ENCODE measurements at places on chromosomes 11 and 22.
A peak's percentile ranks its signal among the peaks of the same experiment; 100 is the strongest.

- DNase-seq: no peak
Observed at GRCh38 chr11:57601297-57601696, 3.8 kb downstream of the SERPING1 start.

DNA sequence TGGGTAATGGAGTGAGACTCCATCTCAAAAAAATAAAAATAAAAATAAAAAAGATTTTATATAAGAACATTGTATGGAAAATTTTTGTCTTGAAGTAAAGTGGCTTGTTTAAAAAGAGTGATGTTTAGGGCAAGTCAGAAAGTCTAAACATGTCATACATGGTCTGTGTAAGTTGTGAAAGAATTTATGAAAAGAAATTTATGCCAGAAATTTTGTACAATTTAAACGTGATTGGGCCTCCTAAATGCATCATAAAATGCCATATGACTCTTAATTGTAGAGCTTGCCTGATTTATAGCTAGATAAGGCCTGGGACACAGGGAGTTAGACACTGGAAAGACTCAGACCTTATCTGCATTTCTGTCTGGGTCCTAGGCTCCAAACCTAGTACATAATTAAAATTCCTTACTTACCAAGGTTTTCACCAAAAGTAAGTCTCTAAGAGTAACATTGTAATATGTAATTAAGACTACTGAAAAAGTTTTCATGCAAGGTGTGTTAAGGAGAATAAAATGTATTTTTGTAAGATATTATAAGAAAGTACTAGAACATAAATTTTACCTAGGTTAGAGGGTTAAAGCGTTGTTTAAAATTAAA lies 110.5 kb downstream of the AASDHPPT start:
- no peak for DNase-seq

GRCh38 chr11:119185981-119186634 lies 833 bp downstream of the NHERF4 start:
- DNase-seq: no peak

DNA sequence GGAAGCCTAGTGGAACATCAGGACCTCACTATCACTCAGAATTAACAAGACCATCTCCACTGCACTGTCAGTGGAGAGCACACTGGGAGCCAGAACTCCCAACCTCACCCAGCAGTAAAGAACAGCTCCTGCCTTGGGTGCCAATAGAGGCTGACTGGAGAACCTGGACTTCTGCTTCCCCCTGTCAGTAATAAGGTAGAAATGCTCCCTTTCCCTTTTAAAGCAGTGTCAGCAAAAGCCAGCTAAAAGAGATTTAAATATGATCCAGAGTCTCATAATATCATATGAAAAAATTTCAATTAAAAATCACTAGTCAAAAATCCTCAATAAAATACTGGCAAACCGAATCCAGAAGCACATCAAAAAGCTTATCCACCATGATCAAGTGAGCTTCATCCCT lies 82.8 kb downstream of the SPATA19 start:
- DNase-seq: no peak

GRCh38 chr22:19765477-19766239 lies 5.1 kb downstream of the TBX1 start:
- no peak for DNase-seq

DNA sequence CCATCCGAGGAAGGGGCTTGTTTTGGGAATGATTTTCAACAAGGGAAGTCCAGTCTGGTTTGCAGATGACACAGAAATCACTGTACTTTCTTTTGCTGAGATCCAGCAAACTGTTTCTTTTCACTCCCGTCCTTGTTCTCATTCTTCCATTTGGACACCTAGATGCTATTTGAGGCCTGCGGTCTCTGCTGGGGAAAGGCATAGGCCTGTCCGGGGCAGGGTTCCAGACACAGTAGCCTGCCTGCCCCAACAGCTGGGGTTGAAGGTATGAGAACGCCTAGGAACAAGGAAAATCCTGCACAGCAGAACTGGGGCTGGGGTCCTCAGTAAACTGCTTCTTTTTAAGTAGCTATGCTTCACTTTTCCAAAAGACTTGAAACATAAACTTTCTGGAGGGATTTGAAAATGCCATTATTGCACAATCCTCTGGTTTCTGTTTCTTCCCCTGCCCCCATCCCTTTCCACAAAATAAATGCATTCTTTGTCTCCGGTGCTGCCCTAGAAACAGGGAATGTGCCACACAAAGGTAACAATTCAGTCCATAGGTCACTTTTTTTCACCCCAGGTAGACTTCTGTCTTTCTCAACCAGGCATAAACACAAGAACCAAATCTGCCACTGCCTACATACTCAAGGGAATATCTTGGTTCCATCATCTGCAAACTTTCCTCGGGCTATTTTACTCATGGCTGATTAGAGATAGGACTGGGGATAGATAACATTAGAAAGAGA lies 174.8 kb upstream of the MTMR2 start:
- no peak for DNase-seq

DNA sequence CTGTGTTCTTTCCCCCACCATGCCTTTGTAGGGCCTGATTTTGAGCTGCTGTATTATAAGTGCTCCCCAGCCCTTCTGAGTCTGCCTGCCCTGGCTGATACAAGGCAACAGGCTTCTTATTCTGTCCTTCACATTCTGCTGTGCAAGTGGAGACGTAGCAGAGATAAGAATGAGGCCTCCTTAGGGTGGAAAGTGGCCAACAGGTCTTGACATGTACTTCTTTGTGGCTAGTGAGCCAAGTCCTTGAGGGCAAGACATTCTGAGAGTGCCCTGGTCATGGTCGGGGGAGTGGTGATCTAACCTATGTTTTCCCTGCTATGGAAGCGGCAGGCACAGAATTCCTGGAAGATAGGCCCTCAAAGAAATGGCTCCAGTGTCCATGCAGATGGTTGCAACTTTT lies 235.7 kb upstream of the CADM1 start:
- no peak for DNase-seq

GRCh38 chr11:45622283-45622682 lies 43.1 kb downstream of the CHST1 start:
- no peak for DNase-seq

DNA sequence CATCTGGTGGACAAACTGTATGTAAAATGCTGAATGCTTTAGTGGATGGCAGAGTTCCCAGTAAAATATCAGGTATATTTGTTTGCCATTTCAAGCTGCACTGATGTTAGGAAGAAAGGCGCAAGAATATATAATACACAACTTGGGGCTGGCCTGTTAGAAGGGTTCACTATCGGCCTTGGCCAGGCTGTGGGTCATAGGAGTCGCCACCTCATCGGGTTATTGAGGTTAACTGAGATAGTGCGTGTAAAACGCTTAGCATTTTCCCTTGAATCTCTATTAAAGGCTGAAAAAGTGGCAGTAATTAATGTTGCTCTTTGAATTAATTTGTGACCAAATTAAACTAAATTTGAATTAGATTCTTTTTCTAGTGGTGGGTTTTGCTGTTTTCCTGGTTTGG lies 5.1 kb downstream of the FAM118A start:
- no peak for DNase-seq

DNA sequence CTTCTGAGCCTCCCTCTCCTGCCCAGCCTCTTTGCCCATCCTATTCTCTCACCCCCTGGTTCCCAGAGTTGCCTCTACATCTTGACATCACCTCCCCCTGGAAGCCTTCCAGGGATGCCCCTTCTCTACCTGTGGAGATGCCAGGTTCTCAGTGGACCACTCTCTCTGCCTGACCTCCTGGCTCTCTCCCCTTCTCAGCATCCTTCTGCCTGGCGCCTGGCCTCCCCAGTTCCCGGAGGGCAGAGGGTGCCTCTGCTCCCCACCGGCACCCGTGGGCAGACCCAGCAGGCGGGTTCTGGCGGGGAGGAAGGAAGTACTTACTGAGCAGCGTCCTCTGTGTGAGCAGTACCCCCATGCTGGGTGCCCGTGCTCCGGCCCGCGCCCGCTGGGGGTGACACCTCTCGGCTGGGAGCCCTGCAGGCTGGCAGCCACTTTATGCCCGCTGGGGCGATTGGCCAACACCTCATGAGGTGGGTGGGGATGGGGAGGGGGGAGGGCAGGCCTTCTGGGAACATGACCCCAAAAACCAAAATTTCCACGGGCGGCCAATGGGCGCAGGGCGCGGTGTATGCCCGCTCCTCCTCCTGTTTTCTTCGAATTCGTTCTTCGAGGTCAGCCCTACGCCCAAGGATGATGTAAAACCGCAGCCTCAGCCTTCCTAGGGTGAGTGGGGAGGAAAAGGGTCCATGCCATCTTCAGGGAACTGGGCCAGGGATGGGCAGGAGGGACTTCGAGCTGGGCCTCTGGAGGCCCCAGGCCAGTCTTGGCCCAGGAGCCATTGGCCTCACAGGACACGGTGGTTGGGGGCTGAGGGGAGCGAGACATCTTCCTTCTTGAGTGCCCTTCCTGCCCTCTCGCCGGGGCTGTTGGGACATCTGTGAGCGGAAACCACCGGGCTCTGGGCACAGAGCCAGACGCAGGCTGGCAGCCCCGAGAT lies at the start of gene OSM:
Gene OSM (minus strand): TSS at position 407 of the 937 bp plus-strand sequence. CDS start 52 bp downstream, at position 355.
- peak; percentile 88 for DNase-seq

- DNase-seq: no peak
Observed at GRCh38 chr11:57133366-57134038, 48.3 kb upstream of the LRRC55 start.

DNA sequence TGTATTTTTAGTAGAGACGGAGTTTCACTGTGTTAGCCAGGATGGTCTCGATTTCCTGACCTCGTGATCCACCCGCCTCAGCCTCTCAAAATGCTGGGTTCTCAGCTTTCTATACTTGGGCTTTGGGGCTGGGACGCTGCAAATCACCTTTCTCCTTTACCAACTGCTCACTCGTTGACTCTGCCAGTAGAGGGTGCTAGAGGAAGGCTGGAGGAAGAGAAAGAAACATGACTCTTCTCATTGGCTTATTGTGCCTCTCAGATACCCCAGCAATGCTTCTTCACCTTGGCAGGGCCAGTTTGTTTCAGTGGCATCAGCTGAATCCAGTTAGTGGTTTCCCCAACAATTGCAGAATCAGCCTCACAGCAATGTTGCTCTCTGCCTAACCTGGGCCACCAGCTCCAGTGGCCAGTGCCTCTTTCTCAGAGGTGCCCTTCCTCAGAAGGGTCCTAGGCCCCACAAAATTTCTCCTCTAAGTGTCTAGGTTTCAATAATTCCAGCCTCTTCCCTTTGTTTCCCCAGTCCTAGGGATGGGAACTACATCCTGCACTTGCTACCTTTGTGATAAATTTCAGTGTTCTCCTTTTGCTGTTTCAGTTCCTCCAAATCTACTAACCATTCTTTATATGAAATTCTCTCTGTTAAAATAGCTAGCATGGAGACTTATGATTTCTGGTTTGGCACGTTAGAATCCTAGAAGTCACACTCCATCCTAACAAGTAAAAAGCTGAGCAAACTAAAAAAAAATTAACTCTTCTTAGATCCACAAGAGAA lies 71.5 kb upstream of the VSTM5 start:
- DNase-seq: no peak

GRCh38 chr11:92855607-92856405 lies 113.6 kb upstream of the MTNR1B start:
- DNase-seq: no peak

GRCh38 chr11:15107730-15108515 lies 6.8 kb upstream of the INSC start:
- no peak for DNase-seq

DNA sequence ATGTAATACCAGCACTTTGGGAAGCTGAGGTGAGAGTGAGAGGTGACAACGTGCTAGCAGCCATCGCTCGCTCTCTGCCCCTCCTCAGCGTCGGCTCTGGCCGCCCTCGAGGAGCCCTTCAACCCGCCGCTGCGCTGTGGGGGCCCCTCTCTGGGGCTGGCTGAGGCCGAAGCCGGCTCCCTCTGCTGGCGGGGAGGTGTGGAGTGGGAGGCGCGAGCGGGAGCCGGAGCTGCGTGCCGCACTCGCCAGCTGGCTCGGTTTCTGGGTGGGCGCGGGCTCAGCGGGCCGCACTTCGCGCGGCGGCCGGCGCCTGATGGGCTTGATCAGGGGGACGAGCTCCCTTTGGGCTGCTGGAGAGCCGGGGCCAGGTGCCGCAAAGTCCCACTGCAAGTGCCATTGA lies 98.9 kb upstream of the UBASH3B start:
- DNase-seq: no peak

DNA sequence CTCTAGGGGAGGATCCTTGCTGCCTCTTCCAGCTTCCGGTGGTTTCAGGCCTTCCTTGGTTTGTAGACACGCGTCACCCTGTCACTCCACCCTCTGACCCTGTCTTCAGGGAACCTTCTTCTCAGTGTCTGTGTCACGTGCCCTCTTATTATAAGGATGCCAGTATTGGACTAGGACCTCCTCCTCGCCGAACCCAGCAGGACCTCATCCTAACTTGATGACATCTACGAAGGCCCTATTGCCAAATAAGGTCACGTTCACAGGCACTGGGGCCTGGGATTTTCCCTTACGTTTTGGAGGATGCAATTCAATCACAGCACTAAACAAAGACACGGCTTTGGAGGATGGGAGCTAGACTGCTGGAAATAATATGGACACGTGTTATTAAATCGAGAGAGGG lies 408.7 kb downstream of the BRD1 start:
- no peak for DNase-seq

- no peak for DNase-seq
Observed at GRCh38 chr22:34099278-34099677, 179.0 kb upstream of the LARGE1 start.

DNA sequence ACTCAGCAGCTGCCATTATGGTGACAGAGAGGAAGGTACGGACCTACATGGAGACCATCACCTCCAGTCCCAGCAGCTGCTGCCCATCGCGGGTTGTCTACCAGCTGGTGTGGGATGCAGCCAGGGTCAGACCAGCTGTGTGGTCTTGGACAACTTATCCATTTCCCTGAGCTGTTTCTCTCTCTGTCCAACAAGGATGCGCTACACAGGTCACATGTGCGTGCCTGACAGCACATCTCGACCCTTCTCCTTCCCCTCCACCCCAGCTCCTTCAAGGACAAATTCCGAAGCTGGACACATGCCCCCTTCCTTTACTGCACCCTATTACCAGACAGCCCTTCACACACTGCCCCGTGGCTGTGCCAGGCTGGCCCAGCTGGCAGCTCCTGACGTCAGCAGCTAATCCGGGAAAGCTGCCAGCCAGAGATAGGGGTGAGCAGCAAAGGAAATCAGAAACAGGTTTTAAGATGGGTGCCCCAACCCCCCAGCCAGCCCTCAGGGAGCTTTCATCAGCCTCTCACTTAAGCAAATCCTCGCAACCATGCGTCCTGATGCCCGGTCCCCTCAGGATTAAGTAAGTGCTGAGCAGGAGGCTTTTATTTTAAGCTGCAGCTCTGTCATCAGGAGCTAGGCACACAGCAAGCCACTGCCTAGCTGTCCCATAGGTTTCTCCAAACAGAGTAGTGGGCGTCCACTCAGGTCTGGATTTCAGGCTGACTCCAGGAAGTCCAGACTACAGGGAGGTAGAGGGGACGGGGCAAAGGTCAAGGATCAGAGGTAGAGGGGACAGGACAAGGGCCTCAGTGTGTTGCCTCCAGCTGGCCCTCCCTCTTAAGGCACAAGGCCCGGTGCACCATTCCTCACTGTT lies 20.3 kb downstream of the TEF start:
- DNase-seq: no peak

GRCh38 chr11:111494040-111494439 lies 18.1 kb downstream of the BTG4 start:
- DNase-seq: no peak

DNA sequence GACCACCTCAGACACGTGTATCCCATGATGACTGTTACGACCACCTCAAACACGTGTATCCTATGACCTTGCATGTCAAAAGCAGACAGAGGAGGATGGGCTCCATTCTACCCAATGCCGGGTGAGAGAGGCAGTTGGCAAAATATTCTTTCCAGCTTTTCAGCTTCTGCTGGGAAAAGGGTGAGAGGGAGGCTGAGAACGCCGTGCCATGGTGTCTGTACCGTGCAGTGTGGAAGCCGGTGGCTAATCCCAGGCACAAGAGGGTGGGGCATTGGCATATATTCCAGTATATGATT lies 1478.4 kb downstream of the TBC1D22A start:
- no peak for DNase-seq

Data from GF-D8 (cell line).